Urothelium cell line (cell line): ENCODE measurements at places on chromosomes 3 and 15.

GRCh38 chr3:98521897-98522543 lies 682 bp downstream of the CLDND1 start:
- peak; percentile 58 for DNase-seq

DNA sequence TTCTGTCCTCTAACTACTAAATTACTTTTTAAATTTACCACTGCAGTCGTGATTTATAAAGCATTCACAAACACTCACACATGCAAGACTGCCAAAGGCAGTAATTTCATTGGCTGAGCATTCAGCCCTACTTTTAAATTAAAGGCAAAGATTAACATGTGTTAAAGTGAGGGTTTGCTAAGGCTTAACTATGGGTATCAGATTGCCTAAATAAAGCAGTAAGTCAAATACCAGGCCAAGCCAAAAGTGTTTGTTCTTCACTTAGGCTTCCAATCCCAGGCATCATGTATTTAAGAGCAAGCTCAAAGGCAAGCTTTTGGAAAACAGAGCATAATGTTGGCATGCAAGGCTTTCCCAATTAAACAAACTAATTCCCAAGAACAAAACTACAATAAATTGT lies 187.3 kb downstream of the SUCNR1 start:
- DNase-seq, result no peak

DNA sequence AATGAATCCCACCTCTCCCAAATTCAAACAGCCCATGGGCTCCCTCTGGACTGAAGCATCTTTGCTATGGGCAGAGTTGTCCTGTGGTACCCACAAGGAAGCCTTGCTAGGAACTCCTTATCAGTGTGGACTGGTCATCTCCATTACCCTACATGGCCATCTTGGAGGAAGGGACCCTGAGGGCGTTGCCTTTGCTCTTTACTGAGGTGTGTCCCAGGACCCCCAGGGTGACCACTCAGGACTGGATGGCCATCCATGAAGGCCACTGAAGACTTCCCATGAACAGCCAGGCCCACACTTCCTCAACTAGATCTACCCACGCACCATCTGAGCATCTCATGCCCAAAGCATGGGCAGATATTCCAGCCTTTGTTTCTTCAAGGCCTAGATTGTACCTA lies 20.0 kb downstream of the RTP3 start:
- no peak for DNase-seq

- DNase-seq, result no peak
Observed at GRCh38 chr3:54818486-54818885, 109.4 kb downstream of the LRTM1 start.

DNA sequence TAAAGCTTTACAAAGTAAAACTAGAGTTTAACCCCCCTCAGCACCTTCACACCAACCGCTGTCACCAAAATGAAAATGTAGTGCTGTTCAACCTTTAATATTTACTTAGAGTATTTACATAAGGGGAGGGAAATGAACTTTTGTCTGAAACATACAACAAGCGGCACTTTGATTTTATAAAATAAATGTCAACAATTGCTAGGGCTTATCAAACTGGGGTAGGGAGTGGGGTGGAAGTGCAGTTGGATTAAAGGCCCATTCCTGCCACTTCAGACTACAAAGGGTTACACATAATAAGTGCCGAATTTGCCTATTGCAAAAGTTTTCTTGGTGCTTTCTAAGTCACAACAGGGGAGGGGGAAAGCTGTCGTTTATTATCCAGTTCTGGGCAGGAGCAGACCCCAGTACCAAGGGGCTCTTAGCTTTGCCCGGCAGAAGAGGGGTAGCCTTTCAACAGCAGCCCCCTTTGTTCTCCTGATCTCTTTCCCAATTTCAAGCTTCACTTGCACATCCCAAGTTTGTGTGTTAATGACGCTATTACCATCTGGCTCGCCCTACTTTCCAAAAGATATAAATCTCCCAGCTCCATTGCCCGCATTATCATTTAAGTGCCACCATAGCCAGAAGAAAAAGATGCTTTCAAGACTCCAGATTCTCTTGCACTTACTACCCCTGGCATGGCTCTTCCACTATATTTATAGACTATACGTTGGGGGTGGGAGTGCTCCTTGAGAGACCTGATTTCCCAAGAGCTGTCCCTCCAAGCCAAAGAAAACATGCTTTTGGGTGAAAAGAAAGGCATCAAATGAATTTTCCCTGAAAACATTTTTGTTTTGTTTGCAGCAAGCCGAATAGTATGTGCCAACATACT lies 17.0 kb downstream of the SOX2 start:
- DNase-seq, result no peak

DNA sequence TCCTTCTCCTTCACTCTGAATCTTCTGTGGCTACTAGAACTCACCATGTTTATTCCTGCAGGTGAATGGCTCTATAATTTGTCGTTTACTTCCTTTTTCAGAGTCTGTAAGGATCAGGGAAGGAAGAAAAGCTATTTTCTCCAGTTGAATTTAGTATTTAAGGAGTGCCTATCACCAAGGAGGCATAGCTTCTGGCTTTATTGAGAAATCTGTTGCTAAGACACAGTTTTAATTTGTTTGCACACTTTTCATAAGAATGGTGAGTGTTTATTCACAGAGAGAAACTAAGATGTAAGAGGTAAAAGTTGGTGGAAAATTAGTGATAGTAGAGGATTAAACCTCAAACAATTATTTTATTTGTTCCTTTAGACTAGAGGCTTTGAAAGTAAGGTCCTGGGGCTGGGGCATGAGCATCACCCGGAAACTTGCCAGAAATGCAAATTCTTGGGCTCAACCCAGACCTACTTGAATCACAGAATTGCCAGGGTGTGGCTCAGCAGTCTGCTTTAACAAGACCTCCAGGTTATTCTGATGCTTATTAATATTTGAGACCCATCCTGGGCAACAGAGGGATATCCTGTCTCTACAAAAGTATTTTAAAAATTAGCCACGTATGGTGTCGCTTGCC lies 461.3 kb downstream of the AGBL1 start:
- no peak for DNase-seq

DNA sequence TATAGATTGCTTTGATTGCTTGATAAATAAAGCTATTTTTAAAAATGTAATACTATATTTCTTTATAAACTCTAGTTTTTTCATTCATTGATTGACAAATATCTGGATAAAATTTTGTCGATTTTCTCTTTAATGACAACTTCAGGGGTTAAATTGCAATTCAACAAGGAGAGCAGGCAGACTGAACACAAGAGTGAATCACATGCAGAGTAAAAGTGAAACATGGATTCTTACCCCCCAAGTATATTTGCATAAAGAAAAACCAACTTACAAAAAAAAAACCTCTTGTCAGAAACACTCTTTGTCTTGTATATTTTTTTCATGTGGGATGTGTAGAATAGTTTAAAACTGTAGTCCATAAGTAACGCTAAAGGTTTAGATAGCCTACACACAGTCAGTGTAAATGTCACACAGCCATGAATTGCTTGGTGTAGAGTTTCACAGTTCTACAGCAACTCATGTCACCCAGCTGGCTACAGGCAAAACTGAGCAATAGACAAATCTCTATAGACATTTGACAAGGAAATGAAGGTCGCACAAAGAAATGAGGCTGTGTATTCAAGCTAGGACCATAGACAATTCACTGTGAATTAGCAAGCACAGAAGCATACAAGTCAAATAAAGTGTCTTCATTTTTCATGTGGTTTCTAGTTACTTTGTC lies 141.6 kb downstream of the THRB start:
- no peak for DNase-seq

DNA sequence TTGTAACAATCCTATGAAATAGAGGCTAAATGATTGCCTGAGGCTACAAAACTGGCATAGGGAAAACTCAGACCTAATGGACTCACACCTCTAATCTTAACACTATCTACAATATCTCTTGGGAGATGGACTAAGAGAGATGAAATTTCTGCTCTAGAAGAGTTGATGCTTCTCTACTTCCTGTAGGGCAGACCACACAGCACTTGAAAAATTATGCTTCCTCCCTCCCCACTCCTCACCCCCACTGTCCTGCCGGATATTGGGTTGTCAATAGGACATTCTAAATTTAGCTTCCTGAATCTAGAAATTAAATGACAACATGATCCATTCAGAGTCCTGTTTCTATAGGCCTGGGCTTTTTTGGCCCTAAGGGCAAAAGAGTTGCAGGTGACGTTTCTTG lies 295.6 kb downstream of the GAP43 start:
- no peak for DNase-seq
